ENCODE measurements at places on chromosomes 6 and 20.
A peak's percentile ranks its signal among the peaks of the same experiment; 100 is the strongest.

DNA sequence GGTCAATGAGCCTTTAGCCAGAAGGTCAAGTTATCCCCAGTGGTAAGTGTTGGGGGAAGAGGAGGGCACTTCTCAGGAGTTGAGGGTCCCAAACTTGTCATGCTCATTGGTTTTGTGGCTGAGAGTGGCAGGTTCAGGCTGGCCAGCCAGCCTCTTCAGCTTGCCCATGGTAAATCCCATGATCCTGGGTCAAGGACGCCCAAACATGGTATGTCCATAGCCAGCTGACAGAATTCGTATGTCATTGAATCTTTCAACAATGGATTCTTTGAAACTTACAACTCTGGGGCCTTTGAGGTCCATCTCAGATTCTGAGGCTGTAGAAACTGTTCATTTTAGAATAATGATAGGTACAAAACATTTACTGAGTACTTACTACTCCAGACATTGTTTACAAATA is 36.1 kb upstream of the RSPO4 start:
- DNase-seq: no peak

GRCh38 chr6:37452522-37452921 is 19.5 kb downstream of the CMTR1 start:
- no peak for DNase-seq

- DNase-seq: no peak
Observed at GRCh38 chr6:113584767-113585166, 272.4 kb upstream of the MARCKS start.

- no peak for DNase-seq
Observed at GRCh38 chr6:47362857-47363461, 53.3 kb upstream of the TNFRSF21 start.

GRCh38 chr6:43496370-43497128 is 13.6 kb downstream of the LRRC73 start:
- no peak for DNase-seq

DNA sequence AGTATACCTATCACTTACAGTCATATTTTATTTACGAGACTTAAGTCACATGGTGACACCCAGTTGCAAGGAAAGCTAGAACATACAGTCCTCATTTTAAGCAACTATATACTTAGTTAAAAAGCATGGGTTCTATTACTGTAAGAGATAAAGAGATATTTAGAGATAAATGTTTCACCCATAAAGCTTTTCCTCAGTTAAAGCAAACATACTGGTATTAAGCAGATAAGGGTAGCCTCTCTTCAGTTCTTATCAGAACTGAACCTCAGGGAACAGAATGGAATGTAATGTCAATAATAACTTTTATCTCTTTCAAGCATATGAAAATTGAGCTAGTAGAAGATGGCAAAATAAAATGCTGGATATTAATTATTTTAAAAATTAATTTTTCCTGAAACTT is 9.9 kb upstream of the ASCC3 start:
- DNase-seq: no peak

GRCh38 chr6:46291275-46291633 is 120.5 kb upstream of the ENPP5 start:
- DNase-seq: no peak

- no peak for DNase-seq
Observed at GRCh38 chr20:51431321-51431720, 111.2 kb downstream of the NFATC2 start.

GRCh38 chr20:22579711-22580697 is 4.4 kb downstream of the FOXA2 start:
- DNase-seq: no peak

DNA sequence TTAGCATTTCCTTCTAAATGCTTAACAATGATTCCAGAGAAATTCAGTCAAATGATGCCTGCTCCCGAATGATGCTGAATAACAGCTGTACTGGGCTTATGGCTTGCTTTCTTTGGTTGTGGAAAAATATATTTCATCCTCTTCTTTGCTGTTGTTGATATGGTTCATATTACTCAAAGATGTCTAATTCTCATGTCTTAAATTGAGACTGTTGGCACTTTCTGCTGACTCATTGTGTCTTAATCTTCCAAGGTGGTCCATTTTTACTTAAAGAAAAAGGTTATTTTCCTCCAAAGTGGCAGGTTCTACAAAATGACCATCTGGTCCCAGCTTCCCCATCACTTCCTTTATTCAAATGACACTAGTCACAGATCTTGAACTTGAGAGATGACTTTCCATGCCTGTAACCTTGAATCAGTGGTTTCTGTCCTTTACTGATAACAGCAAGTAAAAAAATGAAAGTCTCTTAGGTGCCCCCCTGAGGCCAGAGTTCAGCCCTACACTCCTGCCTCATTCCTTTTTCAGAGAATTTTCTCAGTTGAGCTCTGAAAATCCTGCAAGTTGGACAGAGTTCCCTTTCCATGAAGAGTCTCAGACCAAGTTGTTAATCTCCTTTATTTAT is 6.9 kb downstream of the SNAP25 start:
- no peak for DNase-seq

DNA sequence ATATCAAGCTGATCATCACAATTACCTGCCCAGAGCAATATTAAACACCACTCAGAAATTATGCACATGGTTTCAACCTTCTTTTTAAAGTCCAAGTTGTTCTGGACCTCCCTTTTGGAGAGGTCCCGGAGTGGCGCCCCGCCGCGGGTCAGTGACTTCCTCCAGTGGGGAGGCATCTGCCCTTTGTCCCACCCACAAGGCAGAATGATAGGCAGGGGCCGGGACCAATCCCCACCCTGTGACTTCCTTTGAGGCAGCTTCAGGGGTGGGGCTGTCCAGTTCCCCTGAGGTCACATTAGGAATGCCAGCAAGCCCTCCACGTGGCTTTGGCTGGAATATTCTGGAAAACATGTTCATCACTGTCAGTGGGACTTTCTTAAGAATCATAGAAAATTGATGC is 207.0 kb downstream of the ANKRD60 start:
- DNase-seq: no peak

- no peak for DNase-seq
Observed at GRCh38 chr20:25047766-25048165, 10.2 kb downstream of the ACSS1 start.

DNA sequence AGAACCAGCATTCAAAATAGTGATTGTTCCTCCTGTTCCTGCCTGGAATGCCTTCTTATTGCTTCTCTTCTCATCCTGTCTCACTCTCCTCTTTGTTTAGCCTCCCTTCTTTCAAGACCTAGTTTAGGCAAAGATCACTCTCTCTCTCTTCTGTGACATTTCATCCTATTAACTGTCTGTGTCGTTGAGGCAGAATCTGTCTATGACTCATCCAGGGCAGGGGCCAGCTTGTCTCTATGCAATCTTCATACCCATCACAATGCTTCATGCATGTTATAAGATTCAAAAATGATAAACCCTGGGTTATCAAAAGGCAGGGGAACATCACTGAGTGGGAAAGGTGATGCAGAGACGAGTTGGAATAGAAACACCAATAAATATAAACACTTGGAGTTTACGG is 32.2 kb upstream of the FOXA2 start:
- no peak for DNase-seq

DNA sequence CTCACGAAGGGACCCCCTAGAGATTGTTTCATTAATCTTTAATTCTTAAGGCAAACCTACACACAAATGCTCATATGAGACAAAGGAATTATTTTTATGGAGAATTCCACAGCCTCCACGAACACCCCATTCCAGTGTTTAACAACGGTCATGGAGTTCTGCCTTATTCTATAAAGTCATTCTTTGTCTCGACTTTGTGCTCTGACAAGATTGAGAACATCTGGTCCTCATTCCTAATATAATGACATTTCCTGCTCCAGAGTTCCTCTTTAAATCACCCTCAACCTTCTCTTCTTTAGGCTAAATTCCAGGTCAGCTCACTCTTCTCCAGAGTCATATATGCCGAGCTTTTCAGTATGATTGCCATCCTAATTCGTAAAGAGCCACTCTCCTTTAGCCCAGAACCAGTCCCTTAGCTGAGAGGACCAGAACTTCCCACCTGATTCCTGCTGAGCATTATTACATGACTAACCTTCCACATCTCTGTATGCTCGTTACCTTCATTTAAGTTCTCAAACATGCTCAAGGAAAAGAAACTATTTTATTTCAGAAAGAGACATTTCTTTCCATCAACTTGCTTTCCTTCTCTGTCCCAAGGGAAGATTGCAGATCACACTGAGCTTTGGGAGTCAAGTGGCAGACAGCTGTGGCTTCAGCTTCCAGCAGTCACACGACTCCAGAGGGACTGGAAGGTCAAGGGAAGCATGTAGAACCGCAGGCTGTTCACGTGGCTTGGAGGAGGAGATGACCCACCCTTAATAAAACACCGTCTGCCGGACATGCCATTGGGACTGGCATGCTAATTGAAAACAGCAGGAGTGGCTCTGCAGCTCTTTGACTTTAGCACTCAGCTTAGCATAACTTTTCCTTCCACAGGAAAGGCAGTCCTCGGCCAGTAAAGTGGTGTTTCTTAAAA is 467.1 kb upstream of the HSF2 start:
- DNase-seq: peak; percentile 88

- DNase-seq: no peak
Observed at GRCh38 chr6:168876956-168877355, 376.7 kb downstream of the THBS2 start.

DNA sequence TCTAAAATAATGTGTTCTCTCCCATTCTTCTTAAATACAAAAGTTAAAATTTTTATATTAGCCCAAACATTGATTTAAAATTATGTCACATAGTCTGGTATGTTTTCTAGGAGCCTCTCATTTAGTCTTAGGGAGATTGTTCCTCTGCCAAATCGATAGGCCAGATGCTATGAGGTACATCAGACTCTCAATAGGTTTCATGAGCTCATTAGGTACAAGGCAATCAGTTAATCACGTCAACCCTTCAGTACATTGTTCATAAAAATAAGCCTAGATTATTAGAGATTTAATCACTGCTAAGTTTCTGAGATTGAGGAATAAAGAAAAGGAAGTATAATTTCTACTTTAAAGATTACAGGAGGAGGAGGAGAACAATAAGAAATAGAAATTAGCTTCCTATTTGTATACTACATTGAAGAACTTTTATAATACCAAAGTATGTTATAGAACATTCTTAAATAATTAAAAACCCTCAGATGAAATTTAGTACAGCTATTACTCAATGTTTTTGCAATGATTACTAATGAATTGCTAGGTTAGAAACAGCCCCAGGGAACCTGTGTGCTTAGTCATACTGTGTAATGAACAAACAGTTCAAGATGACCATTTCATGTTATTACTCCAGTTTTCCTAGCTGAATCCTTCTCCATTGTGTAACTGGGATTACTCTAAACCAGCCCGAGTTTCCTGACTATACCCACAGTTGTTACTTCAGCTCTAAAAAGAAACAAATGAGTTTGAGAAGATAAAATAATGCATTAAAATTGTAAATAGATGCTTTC is 117.0 kb downstream of the BMP5 start:
- DNase-seq: peak; percentile 76

- no peak for DNase-seq
Observed at GRCh38 chr20:9119776-9120175, 50.9 kb downstream of the PLCB4 start.

DNA sequence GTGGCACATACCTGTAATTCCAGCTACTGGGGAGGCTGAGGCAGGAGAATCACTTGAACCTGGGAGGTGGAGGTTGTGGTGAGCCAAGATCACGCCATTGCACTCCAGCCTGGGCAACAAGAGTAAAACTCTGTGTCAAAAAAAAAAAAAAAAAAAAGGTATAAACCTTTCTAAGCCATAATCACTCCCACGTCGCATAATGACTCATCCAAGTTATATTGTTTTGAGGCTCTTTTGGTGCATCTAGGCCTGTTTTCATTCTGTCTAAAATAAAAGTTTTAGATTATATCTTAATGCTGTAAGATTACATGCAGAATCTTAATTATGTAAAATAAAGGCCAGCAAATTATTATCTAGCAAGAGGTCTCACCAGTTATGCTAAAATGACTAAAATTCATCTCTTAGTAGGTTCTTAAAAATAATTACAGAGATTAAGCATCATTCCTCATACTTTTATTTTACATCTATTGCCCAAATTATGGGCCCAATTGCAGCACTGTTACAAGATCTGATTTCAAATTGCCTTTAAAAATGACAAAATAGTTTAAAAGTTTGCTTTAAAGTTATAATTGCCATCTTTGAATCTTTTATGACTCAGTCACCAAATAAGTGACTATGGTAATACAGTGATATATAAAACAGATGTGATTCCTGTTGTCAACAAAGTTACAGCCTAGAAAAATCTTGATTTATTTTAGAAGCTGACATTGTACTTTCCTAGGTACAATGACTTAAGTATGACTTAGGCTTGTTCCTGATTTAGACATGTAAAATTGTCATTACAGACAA is 10.4 kb upstream of the SUMO4 start:
- DNase-seq: no peak

- no peak for DNase-seq
Observed at GRCh38 chr20:63368151-63368550, 7.0 kb upstream of the CHRNA4 start.

- DNase-seq: no peak
Observed at GRCh38 chr6:33343953-33344611, 26.5 kb upstream of the ZBTB22 start.

GRCh38 chr6:147447835-147448611 is 60.5 kb upstream of the SAMD5 start:
- no peak for DNase-seq

- DNase-seq: no peak
Observed at GRCh38 chr6:23611776-23612381, 514.1 kb upstream of the NRSN1 start.

DNA sequence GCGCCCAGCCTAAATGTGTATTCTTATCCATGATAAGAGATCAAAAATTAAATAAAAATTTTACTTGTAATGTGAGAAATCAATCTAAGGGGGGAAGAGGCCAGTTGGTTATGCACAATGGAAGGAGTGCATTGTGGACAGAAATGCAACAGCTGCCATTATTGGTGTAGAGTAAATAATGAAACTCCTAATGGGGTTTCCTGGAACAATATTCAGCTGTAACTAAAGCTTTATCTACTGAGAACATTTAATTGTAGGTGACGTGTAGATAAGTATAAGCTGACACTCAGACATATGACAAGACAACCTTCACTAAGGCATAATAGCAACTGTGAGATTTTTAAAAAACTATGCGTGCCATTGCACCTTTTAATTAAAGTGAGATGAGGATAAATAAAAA is 71.4 kb downstream of the CEP57L1 start:
- no peak for DNase-seq

DNA sequence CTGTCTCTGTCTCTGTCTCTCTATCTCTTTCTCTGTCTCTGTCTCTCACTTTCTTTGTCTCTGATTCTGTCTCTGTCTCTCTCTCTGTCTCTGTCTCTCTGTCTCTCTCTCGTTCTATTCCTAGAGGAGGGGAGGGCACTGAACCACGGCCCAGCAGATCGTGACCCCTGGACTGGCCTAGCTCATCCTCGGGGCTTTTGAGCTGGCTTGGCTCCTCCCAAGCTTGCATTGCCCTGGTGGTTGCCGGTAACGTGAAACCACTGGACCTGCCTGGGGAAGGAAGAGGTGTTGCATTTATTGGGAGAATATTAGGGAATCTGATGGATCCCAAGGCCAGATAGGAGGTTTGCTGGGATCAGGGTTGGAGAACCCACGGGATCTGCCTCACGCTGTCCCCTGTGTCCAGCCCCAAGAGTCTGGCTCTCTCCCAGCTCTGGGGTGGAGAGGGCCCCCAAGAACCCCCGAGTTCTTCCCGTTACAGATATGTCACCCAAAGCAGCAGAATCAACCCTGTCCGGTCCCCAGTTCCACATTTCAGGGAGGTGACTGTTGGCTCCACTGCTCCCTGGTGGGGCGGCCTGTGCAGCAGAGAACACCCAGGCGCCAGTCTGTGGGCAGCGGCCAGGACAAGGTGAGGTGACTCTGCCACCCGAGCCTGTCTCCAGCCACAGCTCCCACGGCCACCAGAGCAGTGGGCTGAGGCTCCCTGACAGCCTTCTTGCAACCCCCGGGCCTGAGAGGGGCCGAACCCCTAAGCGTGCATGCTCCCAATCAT is 228.3 kb downstream of the TTLL2 start:
- no peak for DNase-seq

- DNase-seq: no peak
Observed at GRCh38 chr6:47200536-47201334, 109.0 kb downstream of the TNFRSF21 start.

All from fibroblast of skin of left quadriceps (primary cell).